ENCODE measurements at places on chromosomes 11 and 22.

DNA sequence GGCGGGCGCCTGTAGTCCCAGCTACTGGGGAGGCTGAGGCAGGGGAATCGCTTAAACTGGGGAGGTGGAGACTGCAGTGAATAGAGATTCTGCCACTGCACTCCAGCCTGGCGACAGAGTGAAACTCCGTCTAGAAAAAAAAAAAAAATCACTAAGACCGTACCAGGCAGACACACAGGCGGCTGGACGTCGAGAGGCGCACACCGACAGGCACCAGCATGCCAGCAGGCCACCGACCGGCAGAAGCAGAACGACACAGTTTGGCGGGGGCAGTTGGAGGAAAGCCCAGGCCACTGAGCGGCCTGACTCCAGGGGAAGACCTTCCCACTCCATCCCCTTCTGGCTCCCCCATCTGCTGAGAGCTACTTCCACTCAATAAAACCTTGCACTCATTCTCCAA, 17.5 kb downstream of the OR10D3 start:
- no peak for DNase-seq

DNA sequence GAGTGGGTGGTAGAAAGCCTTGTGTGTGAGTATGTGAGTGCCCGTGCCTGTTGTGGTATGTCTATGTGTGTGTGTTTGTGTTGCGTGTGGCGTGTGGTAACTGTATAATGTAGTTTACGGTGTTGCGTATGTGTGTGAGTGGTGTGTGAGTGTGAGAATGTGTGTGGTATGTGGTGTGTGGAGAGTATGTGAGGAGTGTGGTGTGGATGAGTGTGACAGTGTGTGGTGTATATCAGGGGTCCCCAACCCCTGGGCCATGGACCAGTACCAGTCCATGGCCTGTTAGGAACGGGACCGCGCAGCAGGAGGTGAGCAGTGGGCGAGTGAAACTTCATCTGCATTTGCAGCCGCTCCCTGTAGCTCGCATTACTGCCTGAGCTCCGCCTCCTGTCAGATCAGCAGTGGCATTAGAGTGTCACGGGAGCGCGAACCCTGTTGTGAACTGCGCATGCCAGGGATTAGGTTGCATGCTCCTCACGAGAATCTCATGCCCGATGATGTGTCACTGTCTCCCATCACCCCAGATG, 5.7 kb downstream of the UPK3A start:
- peak; percentile 64 for DNase-seq

- DNase-seq: no peak
Observed at GRCh38 chr22:45884201-45885062, 92.5 kb downstream of the WNT7B start.

DNA sequence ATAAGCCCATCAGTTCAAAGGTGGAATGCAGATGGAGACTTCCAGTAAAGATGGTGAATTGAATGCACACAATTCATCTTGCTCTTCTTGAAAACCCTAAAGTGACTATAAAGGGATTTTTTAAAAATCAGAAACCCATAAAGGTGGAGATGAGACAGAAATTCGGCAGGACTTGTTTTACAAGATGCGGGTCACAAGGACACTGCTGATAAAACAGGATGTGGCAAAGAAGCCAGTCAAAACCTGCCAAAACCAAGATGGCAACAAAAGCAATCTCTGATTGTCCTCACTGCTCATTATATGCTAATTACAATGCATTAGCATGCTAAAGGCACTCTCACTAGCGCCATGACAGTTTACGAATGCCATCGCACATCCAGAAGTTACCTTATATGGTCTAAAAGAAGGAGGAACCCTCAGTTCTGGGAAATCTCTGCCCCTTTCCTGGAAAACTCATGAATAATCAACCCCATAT, 137.1 kb downstream of the NECTIN1 start:
- DNase-seq: peak; percentile 64

DNA sequence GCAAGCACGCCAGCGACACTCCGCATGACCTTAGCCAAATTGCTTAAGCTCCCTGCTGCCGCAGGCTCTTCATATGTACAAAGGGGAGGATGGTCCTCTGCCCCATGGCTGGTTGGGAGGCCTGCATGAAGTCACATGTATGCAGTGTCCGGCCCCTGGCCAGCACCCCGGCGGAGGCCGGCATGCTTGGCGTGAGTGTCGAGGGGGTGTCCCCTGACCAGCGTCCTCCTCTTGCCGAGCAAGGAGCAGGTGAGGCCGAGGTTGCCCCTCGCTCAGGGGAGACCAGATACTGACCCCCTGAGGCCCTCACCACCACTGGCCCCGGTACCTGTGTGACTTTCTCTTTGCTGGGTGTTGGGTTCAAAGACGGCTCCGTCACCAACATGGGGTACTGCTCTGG, 50.2 kb downstream of the DHCR7 start:
- DNase-seq: no peak

DNA sequence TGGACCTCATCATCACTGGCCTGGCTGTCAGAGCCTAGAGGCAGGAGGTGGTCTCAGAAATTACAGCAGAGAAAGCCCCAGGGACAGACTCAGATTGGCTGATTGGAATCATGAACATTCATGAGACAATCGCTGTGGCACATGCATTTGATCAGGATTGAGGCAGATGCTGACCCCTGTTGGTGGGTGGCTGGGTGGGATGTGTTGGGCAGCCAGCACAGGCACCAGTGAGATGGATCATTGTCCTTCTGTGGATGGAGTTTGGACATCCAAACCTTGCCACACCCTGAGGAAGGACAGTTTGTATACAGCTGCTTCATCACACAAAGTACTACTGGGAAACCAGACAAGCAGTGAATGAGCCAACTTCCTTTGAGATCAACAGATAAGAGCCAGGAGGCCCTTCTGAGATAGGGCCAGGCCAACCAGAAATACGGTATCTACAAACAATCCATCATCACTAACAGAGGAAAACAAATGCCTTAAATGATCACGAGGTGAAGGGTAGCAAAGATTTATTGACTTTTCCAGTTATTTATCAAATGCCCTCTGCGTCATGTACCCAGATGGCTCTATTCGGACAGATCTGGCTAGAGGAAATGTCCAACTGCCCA, 17.3 kb downstream of the COMMD9 start:
- no peak for DNase-seq

- no peak for DNase-seq
Observed at GRCh38 chr11:72010529-72011233, 12.0 kb downstream of the IL18BP start.

DNA sequence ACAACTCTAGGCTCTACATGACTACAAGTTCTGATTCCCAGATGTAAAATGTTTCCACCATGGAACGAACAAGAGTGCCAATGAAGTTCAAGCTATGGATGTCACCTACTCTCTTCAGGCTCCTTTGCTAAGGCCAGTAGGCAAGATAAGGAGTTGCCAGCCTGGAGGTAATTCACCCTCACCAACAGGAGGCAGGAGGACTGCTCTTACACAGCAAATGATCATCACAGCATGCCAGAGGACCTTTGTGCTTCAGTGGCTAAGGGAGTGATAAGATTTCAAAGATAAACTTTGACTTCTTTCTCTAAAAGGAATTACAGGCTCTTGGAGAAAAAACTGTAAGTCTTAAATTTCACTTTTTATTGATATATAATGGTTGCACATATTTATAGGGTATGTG, 54.1 kb upstream of the SLC36A4 start:
- DNase-seq: no peak

DNA sequence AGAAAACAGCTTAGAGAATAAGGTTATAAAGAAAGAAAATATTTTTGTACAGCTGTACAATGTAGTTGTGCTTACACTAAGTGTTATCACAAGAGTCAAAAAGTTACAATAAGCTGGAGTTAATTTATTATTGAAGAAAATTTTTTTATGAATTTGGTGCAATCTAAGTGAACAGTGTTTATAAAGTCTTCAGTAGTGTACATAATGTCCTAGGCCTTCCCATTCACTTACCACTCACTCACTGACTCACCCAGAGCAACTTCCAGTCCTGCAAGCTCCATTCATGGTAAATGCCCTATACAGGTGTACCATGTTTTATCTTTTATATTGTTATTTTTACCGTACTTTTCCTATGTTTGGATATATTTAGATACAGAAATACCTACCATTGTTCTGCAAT, 34.7 kb downstream of the GDPD4 start:
- DNase-seq: no peak

- DNase-seq: no peak
Observed at GRCh38 chr11:23423656-23424055, 563.4 kb upstream of the CCDC179 start.

DNA sequence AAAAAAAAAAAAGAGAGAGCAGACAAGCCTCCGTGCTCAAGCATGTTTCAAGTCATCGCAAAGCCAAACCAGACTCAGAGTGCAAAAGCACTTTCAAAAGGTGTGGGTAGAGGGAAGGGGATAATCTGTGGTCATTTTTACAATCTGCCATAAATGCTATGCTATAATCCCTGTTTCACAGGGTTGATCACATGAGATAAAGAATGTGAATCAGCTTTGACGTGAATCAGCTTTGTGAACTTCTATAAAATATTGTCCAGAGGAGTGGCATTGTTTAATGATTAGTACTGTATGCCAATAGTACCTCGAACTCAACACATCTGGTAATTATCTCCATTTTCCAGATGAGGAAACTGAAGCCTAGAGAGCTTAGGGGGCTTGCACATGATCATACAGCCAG, 20.0 kb upstream of the POLD3 start:
- DNase-seq: no peak

Data from fibroblast of lung (primary cell).